NCI-H2081 treated with DMSO at 0.1 percent for 48 hours (cell line): ENCODE measurements at places on chromosomes 4 and X.

- DNase-seq = no peak
Measured at GRCh38 chrX:66632981-66633380, 5.9 kb downstream of the EDA2R start.

DNA sequence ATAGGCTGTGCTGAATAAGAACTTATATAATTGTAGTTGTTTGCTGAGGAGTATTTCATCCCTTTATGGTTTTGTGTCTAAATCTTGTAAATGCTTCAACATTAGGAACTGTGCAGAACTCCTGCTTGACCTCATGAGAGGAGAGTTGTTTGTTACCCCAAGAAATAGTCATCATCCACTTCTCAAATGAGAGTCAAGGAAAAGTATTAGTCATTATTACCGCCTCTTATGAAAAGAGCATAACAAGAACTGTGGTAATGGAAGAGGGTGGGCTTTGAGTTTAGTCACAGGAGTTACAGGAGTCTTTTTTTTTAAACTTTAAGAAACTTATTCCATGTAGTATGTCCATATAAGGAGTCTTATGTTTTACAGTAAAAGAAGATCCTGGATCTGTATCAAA lies 132.9 kb downstream of the RAP1GDS1 start:
- DNase-seq = no peak

DNA sequence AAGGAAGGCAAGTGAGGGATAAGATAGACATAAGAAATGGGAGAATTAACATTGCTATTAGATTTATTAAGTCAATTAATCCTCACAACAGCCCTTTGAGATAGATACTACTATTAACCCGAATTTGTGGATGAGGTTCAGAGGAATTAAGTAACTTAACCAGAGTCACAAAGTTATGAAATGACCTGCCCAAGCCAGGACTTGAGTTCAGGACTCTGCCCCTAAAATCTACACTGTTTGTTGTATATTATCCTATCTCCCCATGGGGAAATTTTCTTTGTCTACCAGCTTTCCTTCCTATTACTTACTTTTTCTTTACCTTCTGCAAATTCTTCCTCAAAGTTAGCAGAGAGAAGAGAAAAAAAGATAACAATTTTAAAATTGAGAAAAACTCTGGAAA lies 33.4 kb upstream of the UBQLN2 start:
- no peak for DNase-seq

DNA sequence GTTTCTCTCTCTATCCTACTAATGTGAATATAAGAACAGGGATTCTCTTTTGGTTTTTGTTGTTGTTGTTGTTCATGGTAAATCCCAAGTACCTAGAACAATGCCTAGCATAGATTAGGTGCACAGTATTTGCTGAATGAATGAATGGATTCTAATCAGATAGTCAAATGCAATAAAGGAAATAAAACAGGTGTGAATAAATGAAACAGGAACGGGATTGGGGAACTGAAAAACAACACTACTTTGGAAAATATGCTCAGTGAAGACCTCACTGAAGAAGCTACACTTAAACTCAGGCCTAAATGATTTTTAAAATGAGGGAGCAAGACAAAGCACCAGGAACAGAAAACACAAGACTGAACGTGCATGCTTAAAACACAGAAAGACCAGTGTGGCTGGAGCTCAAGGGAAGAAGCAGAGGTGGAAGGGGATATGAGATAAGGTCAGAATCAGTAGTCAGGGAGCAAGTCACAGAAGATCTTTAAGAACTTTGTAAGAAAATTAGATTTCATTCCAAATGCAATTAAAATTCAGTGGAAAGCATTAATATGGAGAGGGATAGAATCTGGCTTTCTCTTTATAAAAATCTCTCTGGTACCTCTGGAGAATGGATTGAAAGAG lies 144.7 kb downstream of the ZAR1 start:
- no peak for DNase-seq

- no peak for DNase-seq
Measured at GRCh38 chr4:82398263-82398662, 24.5 kb upstream of the HNRNPD start.

DNA sequence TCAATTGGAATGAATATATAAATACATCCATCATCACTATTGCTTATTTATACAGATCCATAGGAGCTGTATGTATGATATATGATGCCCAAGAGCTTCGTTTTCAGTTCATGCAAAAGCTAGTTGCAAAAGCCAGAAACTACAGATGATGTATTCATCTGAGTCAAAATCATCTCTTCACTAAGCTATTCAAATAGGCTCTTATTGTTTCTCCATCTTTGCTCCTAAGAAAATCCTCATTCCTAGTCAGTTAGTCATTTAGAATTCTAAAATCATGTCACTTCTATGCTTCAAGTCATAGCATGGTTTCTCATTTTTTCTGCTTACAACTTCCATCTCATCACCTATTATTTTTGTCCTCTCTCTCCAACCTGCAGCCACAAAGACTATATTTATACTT lies 300.1 kb upstream of the TRAM1L1 start:
- no peak for DNase-seq

DNA sequence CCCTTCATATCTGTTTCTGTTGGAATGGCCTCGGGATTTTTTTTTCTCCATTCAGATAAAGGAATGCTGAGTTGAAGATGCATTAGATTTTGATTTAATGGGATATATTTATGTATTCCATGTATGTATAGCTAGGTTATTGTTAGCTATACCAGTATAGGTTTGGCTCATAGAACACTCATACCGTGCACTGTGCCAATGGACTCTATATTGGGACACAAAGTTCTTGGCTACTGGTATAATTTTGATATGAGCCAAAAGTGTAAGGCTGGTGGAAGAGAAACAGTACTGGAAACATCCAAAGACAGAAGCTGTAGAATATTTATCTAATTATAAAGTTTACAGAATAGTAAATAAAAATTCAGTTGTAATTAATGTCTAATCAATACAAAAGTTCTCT lies 1912.1 kb downstream of the STIM2 start:
- no peak for DNase-seq

- DNase-seq = no peak
Measured at GRCh38 chr4:127601029-127601428, 31.7 kb upstream of the INTU start.

DNA sequence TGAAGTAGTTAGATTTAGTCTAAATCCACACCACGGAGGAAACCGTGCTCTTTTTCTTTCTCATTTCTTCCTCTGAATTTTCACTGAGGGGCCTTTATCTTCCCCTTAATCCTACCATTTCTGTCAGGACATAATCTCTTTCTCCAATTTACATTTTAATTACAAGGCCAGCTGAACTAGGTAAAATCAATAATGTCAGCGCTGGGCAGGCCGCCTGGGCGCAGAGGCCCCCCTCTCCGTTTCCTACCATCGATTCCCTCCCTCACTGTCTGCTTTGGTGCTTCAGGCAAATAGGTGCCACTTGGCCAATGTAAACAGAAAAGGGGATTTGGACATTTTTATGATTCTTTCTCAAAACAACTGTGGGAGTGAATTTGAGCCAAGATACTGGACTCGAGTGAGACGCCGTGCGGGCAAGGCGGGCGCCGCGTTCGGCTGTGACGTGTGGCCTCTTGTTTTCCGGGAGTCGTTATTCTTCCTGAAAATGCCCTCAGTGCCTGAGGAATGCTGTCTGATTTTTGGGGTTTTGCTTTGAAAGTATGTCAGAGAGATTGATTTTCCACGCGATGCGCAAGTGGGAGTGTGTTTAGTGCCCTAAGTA lies 22.6 kb downstream of the UVSSA start:
- no peak for DNase-seq

DNA sequence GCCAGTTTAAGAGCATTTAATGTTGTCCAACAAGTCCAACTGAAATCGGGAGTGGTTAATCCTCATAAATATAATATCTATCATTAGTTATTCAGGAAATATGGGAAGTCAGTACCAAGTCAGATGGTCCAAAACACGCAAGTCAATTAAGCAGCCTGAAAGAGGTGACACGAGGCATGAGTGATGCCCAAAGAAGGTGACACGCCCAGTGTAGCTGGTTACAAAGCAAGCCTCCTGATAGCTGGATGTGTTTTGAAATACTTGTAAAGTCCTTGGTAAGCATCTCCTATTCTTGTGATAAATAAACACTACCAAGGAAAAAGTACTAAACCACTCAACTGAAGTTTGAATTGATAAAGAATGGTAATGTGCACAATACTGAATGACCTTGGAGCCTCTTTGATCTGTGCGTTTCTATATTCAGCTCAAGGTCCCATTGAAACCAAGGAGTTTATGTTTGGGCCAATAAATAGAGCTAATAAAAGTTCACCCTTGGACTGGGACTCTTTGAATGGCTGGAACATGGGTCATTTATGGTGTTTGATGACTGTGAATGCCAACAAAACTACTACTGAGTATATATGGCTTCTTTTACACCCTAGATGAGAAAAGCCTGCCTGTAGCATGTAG lies 93.2 kb upstream of the KLF3 start:
- DNase-seq = no peak

DNA sequence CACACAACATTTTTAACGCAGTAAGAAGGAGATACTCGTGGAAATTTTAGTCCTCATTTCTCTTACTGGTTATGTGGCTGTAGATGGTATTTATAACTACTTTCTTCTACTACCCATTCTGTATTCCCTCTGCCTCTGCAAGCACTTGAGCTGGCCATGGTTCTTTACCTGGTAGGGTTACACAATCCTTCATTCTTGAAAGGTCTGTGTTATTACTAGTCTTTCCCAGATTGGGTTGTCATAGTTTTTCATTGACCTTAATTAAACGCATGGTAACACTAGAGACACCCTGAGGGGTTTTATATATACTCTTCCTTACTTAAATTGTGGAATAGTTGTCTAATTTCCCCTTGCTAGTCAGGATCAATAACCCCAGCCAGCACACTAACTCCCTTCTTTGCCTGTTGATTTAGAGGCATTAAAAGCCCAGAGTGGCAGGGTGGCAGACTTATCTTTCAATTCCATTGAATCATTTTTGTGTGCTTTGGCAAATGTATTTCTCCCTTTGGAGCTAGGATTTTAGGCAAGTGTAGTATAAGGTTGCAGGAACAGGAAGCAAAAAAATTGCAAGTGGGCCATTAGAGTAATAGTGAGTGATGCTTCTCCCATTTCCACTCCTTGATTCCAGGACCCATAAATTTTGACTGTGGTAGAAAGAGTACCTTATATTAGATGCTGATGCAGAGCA lies 113.6 kb upstream of the EMCN start:
- no peak for DNase-seq
